HFFc6 (cell line): ENCODE measurements at places on chromosomes 6 and 20. TPM values are rescaled to one million over a fixed set of nuclear protein-coding genes. Genes with fewer than 3 reads are reported as not detected.
A peak's percentile ranks its signal among the peaks of the same experiment; 100 is the strongest.

EEF1A1 gene
- 8,594 to 10,328 TPM (median 9,988 TPM) in 3 replicates for total RNA-seq

DNA sequence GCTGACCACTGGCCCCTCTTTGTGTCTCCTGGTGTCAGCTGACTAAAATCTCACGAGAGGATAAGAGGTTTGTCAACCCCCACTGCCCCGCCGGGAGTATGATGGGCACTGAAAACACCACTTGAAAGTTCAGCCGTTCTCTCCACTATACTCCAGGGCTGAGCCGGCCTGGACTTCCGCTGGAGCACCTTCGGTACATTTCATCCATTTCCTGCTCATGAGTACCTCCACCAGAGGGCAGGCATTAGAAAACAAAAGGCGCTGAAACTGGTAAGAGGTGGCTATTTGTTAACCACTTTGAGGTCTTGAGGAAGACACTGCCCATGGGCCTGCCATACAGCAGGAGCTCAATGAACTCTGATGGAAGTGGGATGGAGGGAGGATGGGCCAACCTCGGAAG is 17.9 kb upstream of the ANKRD60 start:
- DNase-seq, result no peak

DNA sequence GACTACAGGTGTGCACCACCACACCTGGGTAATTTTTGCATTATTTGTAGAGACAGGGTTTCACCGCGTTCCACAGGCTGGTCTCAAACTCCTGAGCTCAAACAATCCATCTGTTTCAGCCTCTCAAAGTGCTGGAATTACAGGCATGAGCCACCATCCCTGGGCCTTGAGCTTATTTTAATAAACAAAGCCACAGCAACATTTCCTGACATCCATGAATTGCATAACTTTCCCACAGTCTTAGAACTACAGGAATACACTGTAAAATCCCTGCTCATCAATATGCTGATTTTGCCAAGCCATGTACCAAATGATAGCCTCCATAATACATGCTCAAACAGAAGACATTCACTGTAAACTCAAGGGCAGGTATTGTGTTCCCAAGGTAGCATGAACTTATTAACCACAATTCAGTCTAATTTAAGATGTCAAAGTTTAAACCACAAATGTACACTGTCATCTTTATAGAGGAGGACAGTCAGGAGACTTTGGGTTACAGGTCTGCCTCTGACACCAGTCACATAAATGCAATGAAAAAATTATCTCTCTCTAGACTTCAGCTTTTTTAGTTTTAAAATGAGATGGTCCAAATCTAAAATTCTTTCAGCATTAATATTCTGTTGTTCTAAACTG is 40.0 kb downstream of the NUDT3 start:
- DNase-seq, result peak; percentile 26

DNA sequence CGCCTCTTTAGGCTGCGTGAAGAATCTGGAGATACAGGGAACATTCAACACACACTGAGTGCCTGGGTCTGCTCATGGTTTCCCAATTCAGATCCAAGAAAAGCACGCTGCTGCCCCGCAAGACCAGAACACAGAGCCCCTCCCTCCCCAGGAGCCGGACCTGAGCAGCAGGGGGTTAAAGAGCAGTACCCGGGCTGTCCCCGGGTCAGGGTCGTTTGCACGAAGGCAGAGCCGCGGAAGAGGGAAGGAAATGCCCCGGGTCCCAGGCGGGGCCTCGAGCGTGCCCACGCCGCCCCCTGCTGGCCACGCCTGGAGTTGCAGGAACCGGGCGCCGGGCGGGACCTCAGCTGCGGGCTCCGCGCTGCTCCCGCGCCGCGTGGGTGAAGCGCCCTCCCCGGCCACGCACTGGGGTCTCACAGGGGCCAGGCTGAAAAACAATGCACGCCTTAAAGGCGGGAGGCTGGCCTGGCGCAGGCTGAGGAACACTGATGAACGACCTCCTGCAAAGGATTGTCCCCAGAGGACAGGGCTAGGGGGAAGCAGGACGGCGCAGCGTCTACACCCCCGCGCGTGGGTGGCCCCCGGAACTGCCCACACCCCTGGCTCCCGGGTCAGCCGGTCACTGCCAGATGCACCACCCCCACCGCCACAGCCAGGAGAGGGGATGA is 48.9 kb downstream of the ANKRD60 start:
- no peak for DNase-seq

DNA sequence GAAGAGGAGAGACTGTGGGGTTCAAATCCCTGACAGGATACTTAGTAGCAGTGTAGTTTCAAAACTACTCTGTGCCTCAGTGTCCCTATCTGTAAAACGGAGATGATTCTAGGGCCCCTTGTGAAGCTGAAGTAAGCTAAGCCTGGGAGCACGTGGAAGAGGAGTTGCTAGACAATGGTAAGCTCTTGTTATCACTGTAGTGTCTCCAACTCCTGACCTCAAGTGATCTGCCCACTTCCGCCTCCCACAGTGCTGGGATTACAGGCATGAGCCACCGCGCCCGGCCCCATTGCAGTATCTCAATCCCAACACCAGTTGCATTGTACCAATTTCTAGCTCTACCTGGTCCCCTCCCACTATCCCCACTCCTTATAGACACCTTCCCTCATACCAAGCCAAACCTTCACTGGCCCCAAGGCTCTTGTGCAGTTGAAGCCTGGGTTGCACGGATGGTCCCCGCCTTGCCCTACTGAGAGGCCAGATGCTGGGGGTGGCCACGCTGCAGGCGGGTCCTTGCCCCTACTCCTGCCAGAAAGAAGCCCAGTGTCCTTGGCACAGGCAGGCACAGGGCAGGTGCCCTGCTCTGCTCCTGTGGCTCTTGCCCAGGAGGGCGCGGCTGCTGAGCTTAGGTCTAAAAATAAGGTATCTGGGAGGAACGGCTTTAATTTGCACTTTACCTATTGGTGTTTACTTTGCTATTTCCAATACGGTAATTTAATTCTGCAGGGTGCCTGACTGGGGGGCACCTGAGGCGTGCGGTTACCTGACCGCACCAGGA is 118.1 kb downstream of the VEGFA start:
- no peak for DNase-seq

DNA sequence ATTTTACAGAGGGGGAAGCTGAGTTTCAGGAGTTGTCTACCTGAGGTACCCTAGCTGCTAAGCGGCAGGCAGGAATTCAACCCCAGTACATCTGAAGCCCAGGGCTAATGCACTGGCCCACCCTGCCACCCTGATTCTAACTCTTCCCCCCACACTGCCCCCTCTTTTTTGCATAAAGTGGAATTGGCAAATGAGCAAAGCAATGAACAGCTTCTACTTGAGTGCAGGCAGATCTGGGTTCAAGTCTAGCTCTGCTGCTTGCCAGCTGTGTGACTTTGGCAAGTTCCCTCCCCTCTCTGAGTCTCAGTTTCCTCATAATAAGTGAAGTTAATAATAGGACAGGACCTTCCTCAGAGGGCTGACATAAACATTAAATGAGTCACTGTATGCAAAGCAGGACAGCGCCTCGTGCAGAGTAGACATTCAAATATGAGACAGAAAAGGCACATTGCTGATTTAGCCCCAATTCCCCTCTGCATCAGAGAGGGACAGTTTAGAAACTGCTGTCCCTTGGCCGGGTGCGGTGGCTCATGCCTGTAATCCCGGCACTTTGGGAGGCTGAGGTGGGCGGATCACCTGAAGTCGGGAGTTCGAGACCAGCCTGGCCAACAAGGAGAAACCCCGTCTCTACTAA is 4.7 kb downstream of the ADA start:
- DNase-seq, result peak; percentile 67

GRCh38 chr6:165791876-165792437 is 128.9 kb upstream of the PDE10A start:
- DNase-seq, result no peak

- no peak for DNase-seq
Measured at GRCh38 chr6:157982102-157982562, 469 bp downstream of the SYNJ2 start.

DNA sequence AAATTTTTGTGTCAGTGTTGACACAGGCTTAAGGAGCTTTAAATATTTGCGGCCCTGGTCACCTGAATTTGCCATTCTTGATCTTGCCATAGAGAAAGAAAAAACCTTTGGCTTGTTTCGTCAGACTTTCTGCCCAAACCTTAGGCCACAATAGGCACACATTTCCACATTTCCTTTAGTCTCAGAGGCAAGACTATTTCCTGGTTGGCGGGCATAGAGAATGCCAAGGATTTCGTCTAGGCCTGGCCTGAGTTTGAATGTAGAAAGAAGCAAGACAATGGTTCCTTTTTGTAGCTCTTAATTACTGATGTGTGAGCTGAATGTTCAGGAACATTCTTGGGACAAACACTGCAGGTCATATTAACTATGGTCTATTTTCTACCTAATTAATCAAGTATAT is 108.1 kb downstream of the TRMT11 start:
- no peak for DNase-seq

GRCh38 chr6:169921853-169922824 is 170.7 kb downstream of the ERMARD start:
- no peak for DNase-seq

GRCh38 chr20:40892642-40893041 is 136.0 kb upstream of the TOP1 start:
- DNase-seq, result no peak

- DNase-seq, result no peak
Measured at GRCh38 chr20:50810842-50811241, 16.0 kb downstream of the BCAS4 start.

DNA sequence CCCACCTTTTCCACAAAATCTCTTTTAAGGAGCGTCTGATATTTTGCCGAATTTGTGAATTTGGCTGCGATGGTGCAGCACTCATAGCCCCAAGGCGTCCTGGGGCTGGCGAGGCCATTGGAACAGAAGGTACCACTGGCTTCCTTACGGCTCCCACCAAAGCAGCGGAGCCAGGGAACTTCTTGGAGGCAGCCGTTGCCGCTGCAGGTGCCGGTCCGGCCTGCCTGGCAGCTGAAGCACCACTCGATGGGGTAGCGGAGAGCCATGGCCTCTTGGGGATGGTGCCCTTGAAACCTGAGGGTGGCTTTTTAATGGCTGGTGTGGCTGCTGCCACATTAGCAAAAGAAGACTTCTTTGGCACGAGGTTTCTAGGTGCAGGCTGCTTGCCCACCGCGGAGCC is 29.8 kb downstream of the DIDO1 start:
- no peak for DNase-seq

DNA sequence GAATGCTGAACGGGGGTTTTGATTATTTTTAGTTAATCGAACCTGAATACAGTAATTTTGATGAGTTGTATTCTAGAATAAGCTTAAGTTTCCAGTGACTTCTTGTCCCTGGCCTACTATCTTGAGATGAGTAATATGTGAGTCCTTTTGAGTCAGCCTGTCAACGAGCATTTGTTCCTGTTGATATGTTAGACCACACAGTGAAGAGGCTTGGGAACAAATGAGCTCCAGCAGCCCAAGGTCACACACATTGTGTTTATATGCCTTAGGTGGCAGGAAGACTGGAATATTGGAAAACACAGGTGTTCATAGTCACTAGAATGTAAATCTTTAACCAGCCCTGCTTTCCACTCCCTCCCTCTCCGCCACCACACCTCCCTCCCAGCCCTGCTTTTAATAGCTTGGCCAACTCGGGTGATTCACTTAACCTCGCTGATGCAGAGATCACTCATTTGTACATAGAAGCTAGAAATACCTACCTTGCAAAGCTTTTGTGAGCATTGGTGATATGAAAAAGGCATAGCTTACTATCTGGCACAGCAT is 9.1 kb downstream of the SMPDL3A start:
- DNase-seq, result peak; percentile 76

GRCh38 chr6:117515326-117515725 is 32.9 kb downstream of the DCBLD1 start:
- no peak for DNase-seq

DNA sequence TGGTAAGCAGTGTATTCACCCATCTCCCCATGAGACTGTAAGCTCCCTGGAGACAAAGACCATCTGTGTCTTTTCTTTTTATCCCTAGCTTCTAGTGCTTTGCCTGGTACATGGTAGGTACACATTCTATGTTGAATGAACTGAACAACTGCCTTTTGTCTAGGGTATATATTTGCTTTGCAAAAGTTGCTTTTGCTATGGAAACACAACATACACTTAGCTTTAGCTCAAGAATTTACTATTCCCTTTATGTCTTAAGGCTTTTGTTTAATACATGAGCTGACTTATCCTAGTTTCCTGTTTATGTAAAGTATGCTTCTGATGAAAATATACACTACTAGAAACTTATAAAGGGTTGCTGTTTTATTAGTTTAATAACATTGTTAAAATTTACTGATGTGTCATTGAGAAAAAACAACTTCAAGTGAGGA is 198.2 kb downstream of the PRL start:
- no peak for DNase-seq

GRCh38 chr6:90895299-90896074 is 308.6 kb upstream of the MAP3K7 start:
- DNase-seq, result no peak

DNA sequence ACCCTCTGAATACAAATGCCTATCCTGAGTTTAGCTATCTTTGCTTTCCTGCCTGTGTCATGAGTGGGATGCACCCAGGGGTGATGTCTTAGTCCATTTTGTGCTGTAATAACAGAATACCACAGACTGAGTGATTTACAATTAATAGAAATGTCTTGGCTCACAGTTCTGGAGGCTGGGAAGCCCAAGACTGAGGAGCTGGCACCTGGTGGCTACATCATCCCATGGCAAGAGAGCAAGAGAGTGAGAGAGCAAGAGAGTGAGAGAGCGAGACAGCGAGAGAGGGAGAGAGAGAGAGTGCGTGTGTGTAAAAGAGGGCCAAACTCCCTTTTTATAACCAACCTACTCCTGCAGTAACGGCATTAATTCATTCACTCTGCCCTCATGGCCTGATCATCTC is 76.8 kb downstream of the PRDM1 start:
- no peak for DNase-seq
